ENCODE measurements at places on chromosomes 6 and 20.

- DNase-seq: peak; percentile 76
These were observed 32.6 kb downstream of the NTSR1 start for GRCh38 chr20:62741191-62741691.

- DNase-seq: no peak
These were observed 21.2 kb downstream of the TRIM15 start for GRCh38 chr6:30184417-30185031.

DNA sequence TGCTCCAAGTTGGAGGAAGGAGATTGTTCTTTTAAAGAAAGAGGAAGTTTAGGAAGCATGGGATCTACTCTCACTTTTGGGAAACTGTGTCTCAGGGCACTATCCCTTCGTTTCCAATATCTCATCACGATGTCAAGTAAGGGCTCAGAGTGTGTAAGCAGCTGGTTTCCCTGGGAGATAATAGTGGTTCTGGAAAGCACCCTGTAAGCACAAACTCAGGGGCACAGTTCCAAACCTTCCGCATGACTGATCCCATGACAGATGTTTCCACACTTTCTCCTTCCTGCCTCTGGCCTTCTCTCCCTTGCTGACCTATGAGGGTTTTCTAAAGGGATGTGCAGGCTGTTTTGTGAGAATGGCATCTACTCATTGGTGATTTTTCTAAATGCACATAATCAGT, 33.9 kb downstream of the ADTRP start:
- no peak for DNase-seq

DNA sequence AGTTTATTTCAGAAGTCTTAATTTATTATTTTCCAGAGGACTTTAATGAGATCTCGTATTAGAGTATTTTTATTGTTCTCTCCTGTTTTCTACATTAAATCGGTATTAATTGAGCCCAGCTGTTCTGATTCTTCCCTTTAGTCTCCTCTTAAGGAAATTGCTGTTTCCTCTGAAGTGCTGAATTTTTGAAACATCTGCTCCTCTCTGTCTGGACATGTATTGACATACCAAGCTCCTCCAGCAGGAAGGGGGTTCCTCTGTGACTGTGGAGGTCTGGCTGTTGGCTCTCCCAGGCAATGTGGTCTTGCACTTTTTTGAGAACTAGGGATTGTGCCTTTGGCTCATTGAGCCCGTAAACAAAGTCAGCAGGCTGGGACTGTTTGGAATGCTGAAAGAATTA, 74.9 kb downstream of the MAP3K4 start:
- no peak for DNase-seq

- no peak for DNase-seq
These were observed 53.0 kb upstream of the ANKEF1 start for GRCh38 chr20:9981829-9982228.

DNA sequence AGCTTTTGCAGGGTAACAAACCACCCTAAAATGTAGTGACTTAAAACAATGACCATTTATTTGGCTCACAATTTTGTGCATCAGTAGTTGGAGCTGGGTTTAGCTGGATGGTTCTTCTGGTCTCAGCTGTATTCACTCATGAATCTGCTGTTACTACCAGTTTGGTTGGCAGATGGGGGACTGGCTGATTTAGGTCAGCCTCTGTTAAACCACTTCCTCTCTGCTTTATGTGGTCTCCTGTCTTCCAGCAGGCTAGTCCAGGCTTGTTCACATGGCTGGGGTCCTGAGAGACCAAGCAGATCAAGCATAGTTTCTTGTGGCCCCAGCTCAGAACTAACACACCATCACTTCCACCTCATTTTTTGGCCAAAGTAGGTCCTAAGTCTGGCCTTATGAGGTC, 67.2 kb upstream of the LAMP5 start:
- no peak for DNase-seq

GRCh38 chr6:74596588-74596987, 609.3 kb downstream of the COL12A1 start:
- no peak for DNase-seq

DNA sequence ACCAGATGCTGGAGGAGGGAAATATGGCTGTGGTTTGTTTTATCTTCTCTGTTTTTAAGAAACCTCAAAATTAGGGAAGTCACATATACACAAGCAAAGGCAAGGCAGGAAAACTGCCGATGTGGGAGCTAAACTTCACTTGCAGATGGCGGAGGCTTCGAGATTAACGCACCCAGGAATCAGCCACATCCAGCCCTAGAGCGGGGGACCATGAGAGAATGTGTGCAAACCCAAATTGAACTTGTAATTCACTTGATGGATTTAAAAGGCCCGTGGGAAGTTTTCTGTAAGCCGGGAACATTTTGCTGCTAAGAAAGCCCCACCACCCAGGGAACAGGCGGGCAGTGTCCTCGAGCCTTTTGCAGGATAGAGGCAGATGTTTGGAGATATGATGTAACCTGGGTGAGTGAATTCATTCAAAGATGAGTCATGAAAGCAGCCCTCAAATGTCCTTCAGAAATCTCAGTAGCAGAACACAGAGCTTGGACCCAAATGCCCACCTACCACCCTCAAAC, 39.9 kb downstream of the PREX1 start:
- no peak for DNase-seq

DNA sequence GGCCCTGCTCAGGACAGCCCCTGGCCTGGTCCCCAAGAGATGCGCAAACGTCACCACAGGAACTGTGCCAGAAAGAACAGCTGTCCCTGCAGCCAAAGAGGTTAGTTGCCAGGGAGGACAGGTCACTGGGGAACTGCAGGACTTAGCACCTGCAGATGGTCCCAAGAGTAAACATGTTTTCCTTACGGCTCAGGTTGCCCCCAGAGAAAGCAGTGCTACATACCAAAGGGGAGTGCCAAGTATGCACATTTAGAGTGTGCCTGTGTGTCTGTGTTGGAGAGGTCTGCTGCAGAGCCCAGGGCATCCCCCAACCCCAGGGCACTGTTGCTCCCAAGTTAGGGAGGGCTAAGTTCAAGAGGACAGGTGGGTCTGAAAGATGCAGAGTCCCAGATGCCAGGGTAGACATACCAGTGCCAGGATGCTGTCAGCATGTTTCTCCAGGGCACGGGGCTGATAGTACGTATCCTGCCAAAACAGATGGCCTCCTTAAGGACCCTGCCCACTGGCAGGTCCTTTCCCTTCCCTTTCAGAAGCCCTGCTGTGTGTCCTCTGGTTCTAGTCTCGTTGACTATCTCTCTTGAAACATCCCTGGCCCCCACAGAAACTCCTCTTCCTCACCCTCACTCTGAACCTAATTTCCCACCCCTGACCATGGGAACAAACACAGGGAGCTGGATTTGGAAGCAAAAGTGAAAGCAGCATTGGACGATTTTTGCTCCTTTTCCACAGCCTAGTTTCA, 1.3 kb downstream of the ABHD16A start:
- DNase-seq: no peak

DNA sequence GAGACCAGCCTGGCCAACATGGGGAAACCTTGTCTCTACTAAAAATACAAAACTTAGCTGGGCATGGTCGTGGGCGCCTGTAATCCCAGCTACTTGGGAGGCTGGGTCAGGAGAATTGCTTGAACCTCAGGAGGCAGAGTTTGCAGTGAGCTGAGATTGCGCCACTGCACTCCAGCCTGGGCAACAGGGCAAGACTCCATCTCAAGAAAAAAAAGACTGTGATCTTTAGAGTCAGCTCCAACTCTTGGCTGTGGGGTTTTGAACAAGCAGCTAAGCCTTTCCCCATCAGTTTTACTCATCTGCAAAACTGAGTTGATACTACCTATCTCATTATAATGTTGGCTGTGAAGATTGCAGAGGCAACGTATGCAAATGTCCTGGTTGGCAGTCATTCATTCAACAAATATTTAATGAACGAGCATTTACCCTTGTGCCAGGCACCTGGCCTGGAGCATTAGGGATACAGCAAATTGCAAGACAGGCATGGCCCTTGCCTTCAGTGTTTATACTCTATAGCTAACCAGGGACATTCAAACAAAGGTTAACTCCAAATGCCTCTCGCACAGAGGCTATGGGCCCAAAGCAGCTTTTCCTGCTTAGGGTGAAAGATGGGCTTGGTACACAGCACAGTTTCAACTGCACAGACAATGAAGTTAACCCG, 37.8 kb downstream of the ILRUN start:
- no peak for DNase-seq

DNA sequence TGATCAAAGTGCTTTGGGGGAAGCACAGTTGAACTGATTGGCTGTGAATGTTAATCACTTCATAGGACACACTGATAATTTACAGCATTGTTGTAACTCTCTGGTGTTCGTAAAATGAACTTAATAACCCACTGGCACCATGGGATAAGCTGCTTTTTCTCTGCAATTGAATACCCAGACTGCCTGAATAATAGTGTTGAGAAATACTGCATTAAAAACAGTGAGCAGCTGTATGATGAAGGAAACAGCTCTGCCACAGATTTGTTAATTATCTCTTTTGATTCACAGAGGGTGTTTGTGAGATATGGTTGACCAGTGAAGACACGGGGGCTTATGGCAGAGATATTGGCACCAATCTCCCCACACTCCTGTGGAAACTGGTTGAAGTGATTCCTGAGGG, 420.9 kb downstream of the CDKAL1 start:
- no peak for DNase-seq

- DNase-seq: no peak
These were observed 222.5 kb downstream of the SYNDIG1 start for GRCh38 chr20:24691901-24692351.

- DNase-seq: no peak
These were observed 77.5 kb downstream of the FKBP5 start for GRCh38 chr6:35611240-35611639.

DNA sequence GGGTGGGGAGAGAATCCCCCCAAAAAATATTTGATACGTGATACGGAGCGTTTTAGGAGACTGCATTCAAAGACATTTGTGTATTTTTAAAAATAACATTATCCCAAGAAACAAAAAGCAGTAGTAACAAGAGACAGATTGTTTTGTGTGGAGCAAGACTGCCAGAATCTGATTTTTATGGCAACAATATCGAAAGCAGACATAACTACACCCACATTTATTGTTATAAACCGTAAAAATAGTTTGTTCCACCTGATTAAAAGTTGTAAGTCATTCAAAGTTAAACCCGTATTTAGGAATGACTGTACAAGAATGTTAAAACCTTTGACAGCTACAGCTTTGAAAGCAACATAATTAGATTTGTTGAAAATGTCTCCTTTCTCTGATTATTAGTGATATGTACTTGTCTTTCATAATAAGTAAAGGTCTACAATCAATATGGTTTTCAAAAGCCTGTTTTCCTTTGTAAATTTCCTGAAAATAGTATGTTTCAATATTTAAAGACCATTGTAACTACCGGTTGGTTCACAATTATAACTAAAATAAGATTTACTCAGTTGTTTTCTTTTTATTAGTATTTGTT, 2.7 kb downstream of the EYA4 start:
- DNase-seq: no peak

DNA sequence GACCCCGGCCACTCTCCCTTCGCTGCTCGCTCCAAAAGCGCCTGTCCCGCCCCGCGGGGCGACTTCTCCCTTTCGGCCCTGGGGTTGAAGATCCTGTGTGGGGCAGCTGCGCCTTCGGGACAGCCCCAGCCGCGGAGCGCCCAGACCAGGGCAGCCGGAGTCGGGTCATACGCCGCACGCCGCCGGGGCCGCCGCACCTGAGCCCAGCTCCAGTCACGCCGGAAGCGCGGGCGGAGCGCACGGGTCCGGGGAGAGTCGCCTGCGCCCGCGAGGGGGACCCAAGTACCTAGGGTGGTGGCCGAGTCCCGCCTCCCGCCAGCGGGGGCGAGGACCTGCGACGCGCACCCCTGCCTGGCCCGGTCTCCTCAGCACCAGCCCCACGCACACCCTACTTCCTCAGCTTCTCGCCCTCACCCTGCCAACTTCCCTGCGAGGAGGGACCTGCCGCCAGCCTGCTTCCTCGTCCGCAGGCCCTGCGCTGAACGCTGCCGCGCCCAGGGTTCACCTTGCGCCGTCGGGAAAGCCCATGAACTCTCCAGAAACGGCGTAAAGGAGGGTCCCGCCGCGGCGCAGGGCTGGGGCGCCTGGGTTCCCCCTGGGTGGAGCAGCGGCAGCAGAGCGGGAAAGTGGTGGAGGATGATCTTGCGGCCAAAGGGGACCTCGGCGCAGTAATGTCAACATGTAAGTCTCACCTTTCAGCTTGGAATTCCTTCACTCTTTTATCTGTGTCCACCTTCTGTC, at the start of gene ADGRG6:
ADGRG6 (plus strand) TSS at position 357 of the 741 bp plus-strand sequence; CDS start at position 680, 323 bp downstream.
- peak; percentile 72 for DNase-seq

DNA sequence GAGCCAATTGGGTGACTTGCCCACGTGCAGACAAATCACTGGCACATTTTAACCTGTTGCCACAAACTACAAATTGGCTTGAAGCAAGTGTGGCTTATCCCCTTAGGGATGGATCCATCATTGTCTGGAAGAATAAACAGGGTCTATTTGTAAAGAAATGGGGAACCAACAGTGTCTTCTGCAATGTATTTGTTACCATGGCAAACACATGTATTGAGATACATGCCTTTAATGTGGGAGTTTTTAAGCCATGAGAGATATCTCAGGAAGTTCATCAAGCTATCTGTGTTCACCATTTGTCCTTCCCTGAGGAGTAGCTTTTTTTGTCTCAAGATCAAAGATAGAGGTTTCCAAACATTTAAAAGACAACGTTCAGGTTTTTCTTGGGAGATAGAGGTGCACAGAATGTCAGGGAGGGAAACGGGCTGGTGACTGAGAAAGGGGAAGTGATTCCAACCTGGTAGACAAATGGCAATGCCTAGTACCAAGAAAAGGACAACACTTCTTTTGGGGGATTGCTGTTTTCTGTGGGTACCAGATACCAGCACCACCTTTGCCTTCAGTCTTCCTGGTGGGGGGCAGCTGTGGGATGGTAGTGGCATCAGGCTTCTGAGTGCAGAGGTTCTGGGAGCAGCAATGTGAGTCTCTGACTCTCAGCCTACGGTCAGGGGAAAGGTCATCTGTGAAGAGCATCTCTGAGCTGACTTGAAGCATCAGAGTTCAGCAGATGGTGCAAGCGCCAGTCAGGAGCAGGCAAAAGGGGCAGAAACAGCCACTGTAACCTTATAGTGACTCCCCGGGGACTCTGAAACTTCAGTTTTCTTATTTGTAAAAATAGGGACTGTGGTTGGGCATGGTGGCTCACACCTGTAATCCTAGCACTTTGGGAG, 20.1 kb upstream of the BCAS1 start:
- no peak for DNase-seq

DNA sequence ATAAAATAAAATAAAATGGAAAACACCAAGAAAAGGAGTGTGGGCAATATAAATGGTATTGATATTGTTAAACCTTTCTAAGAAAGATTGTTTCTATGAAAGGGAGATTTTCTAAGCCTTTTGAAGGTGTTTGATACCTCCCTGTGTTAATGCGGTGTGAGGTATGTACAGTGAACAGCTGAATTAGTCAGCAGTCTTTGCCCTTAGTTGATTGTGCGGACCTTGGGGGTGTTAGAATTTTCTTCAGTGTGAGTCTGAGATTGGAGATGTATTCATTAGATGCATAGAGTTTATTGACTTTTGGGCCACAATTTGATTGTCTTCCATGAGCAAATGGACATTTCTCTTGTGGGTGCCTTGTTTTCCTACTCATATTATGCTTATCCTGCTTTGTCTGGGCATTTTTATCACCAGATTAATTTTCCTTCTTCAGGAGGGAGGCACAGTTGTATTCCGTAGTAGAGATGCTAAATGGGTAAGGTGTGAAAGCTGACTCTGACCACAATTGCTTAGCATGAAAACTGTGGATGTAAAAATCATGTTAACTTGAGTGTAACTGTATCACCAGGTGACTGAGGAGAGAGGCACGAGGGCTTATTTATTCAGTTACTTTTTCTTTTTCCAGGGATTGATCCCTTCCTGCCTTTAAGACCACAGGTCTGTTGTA, 42.2 kb downstream of the CDYL start:
- DNase-seq: no peak

GRCh38 chr6:85498596-85499258, 48.8 kb downstream of the NT5E start:
- no peak for DNase-seq

Data from iPS-NIHi11 (cell line).